ENCODE measurements at places on chromosomes 13 and 19.

DNA sequence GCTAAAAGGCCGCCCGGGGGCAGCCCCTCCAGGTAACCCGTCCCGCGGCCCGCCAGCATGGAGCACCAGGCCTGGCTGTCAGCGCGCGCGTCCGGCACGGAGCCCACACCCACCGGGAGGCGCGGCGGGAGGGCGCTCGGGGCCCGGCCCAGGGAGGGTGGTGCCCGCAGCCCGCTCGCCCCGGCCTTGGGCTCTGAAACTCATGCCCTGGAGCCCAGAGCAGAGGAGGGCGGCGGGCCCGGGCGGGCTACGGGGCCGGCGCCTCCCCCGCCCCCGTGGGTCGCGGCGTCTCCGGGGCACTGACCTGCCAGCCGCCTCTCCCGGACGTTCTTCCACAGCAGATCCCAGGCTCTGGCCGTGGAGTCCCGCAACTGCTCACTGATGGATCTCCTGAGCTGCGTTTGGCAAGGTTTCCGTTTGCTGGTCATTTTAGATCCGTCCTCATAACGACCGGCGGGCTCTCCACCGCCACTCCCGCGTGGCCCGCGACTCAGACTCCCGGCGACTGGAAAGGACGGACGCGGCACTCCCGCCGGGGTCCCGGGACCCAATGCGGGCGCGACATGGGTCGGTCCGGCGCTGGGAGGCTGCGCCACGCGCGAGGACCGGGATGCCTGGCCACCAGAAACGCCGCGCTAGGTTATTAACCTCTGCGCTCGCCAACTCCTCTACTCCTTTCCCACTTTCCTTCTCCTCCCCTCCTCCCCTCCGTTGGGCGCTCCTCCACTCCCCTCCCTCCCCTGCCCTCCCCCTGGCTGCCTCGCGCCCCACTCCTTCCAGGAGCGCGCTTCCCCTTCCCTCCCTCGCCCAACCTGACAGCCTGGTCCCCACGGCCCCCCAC is 64.7 kb upstream of the STARD13 start:
- peak; percentile 82 for DNase-seq

- no peak for DNase-seq
Observed at GRCh38 chr19:14915116-14915515, 26.2 kb upstream of the OR7C2 start.

DNA sequence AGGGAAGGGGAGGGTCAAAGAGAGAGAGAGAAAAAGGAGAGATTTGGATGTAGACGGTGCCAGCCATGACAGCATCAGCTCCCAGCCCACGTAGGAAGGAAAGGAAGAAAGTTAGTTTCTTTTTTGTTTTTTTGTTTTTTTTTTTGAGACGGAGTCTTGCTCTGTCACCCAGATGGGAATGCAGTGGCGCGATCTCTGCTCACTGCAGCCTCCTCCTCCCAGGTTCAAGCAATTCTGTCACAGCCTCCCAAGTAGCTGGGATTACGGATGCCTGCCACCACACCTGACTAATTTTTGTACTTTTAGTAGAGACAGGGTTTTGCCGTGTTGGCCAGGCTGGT is 27.6 kb downstream of the ELL start:
- no peak for DNase-seq

GRCh38 chr13:94921181-94921580 is 208.8 kb upstream of the SOX21 start:
- DNase-seq = no peak

DNA sequence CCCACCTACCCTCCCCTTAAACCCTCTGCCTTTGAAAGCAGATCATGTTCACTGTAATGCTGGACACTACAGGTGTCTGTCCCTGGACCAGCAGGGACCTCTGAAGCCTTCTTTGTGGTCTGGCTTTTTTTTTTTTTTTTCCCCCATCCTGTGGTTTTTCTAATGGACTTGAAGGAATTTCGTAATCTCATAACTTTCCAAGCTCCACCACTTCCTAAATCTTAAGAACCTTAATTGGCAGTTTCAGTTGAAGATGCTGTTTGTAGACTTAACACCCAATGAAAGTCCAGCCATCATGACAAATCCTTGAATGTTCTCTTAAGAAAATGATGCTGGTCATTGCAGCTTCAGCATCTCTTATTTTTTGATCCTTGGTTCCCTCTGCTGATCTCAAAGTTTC is 45.0 kb upstream of the LRCH1 start:
- DNase-seq = no peak

- DNase-seq = no peak
Observed at GRCh38 chr13:94335761-94336526, 143.5 kb downstream of the DCT start.

DNA sequence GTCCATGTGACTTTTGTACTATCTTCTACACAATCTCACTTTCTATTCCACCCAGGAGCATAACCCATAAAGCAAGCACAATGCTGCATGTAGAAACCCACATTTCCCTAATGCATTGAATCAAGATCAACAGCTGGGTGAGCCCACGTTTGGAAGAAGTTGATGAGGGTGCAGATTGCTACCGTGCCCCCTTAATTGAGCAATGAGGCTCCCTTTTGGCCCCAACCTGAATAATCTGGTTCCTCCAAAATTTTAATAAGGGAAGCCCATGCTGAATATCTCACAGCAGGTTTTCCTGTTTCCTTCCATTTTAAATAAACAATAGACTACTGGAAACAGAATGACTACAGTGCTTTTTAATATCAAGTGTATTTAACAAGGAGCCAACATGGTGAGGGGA is 403.6 kb upstream of the SGCG start:
- no peak for DNase-seq

DNA sequence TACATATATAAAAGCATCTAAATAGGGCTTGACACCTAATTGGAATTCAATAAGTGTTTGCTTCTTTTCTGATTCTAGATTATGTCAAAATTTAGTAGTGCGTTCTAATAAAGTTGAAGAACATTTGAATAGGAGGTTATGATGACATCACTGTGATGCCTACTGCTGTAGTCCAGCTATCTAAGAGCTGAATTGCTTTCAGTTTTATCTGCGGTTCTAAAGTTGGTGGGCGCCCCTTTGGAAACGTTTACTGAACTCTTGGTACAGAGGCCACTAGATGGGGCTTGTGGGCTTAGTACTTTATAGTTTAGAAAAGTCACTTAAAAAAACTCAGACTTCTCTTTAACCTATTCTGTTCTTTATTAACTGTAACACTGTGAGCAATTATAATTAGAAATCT is 776.9 kb downstream of the GPC5 start:
- DNase-seq = no peak

- peak; percentile 65 for DNase-seq
Observed at GRCh38 chr19:28466107-28467045, 746.6 kb downstream of the UQCRFS1 start.

GRCh38 chr13:52177276-52177675 is 17.9 kb upstream of the NEK3 start:
- no peak for DNase-seq

DNA sequence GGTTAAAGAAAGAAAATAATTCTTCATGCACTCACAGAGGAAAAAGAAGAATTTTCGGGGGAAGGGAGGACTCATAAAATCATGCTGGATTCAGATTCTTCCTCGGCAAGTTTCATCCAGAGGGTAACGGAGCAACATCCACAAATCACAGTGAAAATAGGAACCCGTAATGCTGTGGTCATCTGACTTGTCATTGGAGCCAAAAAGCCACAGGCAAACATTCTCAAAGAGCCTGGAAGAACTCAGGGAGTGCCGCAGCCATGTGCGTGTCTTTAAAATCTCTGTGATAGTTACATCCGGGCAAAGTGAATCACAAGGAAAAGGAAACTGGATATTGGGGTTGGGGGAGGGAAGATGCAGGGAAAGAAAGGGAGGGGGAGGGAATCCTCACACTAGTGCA is 33.0 kb upstream of the VSTM2B start:
- peak; percentile 34 for DNase-seq

DNA sequence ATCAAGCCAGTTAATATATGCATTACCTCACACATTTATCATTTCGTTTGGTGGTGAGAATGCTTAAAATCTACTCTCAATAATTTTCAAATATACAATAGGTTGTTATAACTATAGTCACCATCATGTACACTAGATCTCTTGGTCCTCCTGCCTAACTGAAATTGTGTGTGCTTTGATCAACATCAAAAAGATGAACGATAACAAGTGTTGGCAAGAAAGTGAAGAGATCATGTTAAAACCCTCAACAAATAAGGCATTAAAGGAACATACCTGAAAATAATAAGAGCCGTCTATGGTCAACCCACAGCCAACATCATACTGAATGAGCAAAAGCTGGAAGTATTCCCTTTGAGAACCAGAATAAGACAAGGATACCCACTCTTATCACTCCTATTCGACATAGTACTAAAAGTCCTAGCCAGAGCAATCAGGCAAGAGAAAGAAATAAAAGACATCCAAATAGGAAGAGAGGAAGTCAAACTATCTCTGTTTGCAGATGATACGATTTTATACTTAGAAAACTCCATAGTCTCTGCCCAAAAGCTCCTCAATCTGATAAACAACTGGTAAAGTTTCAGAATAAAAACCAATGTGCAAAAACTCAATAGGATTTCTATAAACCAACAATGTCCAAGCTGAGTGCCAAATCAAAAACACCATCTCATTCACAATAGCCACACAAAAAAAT is 27.9 kb upstream of the OR10H1 start:
- no peak for DNase-seq

- DNase-seq = no peak
Observed at GRCh38 chr13:100140441-100140840, 51.5 kb downstream of the PCCA start.

DNA sequence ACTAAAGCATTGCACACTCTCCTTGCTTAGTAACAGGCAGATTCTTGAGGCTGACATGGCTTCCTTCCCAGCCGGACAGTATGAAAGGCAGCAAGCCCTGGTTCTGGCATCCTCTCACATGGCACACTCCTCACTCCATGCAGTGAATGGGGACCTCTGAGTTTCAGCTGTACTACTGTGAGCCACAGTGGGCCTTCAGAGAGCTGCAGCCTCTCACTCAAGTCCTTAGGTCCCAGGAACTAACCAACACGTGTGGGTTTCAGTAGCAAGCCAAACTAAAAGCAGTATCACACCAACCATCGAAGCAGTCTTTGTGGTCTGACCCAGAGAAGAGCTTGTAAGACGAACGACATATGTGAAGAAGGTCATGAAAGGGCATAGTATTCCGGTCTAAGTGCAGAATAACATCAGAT is 128.2 kb downstream of the TBC1D4 start:
- no peak for DNase-seq

DNA sequence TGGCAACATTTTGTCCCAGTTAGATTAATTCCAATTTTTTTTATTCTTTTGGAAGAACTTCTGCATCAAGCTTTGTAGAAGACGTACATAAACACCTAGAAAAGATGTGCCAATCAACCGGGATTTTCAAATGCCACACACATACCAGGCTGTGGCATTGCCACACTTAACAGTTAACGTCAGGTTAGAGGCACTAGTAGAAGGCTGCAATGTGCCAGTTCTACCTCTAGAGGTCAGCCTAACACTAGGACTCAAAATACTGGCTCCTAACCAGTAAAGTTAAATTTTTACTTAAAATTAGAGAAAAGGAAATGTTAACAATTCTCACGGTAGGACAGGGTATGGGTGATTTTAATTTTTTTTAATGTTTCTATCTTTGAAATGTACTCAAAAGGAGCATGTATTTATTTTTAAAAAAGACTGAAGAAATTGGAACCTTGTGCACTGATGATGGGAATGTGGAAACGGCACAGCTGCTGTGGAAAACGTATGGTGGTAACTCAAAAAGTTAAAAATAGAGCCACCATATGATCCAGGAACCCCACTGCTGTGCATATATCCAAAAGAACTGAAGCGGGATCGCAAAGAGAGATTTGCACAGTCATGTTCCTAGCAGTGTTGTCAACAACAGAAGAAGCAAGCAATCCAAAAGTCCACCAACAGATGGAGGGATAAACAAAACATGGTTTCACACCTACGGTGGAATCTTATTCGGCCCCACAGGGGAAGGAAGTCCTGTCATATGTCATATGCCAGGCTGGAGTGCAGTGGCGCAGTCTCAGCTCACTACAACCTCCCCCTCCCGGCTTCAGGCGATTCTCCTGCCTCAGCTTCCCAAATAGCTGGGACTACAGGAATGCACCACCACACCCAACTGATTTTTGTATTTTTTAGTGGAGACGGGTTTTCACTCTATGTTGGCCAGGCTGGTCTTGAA is 30.3 kb downstream of the CRYL1 start:
- no peak for DNase-seq

DNA sequence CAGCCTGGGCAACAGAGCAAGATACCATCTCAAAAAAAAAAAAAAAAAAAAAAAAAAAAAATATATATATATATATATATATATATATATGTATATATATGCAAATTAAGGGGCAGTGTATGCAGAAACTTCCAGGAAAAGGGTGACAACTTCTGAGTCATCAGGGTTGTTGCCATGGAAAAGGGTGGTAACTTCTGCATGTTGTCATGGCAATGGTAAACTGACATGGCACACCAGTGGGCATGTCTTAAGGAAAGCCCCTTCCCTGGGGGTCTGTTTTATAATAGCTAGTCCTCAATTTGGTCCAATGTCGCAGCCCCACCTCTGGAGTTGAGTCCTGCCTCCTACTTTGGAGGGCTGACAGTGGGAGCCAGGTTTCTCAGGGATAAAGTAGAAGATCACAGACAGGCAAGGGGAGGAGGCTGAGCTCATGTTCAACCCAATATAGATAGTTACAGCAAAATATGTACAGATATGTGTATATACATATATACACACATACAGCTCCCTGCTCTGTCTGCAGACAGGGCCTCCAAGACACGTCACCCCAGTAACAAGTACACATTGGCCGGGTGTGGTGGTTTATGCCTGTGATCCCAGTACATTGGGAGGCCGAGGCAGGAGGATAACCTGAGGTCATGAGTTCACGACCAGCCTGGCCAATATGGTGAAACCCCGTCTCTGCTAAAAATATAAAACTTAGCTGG is 7.2 kb upstream of the FCHO1 start:
- no peak for DNase-seq
